ENCODE measurements at places on chromosomes 4 and X.

DNA sequence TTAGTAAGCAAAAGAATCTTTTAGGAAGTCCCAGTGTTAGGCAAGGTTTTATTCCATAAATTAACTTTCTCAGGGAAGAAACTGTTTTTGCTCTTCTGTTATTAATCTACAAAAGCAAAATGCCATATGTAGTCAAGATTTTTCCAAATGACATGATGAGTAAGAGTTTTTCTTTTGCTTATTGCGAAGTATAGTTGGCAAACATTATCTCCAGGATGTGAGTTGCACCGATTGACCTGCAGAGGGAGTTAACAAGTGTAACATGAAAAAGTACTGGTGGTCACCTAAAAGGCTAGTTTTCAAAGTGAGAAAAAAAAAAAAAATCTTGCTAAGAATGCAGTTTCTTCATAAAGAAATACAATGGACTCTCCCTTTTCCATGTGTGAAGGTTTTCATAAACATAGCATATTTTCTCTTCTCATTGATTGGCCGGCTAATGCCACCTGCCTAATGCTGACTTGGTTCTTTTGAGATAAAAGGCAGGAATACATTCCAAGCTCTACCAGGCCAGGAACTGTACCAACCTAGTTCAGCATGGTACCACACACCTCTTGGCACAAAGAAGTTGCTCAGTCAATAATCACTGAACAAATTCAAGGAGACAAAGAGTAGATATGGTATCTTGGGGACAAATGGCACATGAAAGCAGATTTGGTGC lies 100.2 kb downstream of the LNX1 start:
- peak; percentile 46 for DNase-seq

DNA sequence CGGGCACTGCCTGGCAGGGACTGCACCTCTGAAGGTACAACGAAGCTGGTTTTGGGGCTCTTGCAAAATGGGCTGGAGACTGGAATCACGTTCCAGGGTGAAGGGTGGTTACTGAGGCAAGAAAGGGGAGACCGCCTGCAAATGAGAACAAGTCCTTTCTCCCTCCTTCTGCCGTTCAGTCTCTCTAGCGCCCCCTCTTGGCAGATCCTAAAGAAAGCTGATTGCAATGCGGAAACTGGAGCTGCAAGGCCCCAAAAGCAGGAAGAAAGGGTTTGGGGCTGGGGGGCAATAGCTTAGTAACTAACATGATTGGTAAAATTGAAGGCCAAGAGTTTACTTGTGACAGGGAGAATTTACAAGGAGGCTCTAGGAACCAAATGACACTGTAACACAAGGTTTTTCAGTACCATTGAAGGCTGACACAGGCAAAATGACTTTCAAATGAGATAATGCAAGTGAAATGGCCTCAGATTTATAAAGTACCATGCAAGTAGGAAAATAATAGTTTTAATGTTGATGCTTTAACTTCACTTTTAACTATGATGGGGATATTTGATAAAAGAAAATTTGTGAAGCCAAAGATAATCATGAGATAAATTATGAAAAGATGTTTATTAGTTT lies 222.7 kb upstream of the HAND2 start:
- DNase-seq = no peak

GRCh38 chr4:41466249-41466648 lies 71.7 kb upstream of the LIMCH1 start:
- no peak for DNase-seq

DNA sequence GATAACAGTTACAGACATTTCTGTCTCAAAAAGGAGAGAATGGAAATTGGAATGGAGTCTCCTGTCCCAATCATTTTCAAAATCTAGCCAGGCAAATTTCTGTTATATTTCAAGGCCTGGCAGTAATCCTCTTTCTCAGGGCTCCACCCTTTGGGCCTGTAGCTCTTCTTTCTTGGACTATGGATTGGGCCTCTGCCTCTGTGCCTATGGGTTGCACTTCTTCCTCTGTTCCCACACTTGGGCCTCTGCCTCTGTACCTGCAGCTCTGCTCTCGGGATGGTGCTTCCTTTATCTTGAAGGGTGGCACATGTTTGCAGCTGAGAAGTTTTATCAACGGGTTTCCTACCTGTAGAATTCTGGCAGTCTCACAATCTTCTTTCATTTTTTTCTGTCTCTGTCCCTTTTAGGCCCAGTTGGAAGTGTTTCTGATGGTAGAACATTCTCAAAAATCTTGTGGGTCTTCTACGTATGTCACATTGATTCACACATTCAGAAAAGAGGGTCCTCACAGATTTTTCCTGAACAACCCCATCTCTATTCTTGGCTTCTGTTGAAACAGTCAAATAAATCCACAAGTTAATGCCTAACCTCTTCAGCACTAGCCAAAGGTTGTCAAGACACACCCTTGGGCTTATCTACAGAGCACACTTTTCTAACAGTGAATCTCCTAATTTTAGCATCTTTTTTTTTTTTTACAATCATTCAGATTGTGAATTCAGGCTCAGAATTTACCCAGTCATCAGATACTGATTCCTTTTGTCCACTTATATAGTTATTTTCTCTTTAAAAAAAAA lies 719.0 kb downstream of the RPA4 start:
- DNase-seq = no peak

DNA sequence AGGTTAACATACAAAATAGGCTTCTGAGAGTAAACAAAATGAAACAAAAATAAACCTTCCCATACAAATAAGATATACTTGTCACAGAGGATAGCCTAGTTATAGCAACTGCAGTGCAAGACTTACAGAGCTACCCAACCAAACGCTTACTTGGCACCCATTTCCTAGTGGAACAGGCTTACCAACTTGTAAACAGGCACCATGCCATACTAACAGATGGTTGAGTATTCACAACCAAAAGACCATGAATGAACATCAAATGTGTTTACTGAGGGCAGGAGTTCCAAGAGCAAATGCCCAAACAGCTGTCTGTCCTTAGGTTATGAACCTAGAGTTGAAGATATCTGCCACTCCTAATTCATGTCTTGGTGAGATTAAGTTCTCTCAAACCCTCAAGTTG lies 2629.2 kb downstream of the PCDH7 start:
- no peak for DNase-seq

- no peak for DNase-seq
Observed at GRCh38 chr4:140180577-140180976, 26.6 kb upstream of the MAML3 start.

- DNase-seq = no peak
Observed at GRCh38 chr4:137156807-137157206, 375.5 kb downstream of the PCDH18 start.

DNA sequence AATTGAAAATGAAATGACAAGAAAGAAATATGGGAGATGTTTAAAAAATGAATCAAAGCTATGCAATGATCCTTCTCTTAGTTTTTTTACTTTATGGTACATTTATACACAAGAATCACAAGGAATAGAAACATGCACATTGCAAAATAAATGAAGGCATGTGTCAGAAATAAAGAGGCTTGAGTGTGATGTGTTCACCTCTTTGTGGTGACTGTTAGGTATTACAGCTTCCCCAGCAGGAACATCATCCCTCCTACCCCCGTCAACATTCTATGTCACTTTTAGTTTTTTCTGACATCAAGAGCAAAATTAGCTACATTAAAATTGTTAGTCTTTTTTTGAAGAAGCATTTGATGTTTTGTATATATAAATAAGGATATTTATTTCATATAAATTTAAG lies 214.8 kb downstream of the SLC4A4 start:
- DNase-seq = no peak

DNA sequence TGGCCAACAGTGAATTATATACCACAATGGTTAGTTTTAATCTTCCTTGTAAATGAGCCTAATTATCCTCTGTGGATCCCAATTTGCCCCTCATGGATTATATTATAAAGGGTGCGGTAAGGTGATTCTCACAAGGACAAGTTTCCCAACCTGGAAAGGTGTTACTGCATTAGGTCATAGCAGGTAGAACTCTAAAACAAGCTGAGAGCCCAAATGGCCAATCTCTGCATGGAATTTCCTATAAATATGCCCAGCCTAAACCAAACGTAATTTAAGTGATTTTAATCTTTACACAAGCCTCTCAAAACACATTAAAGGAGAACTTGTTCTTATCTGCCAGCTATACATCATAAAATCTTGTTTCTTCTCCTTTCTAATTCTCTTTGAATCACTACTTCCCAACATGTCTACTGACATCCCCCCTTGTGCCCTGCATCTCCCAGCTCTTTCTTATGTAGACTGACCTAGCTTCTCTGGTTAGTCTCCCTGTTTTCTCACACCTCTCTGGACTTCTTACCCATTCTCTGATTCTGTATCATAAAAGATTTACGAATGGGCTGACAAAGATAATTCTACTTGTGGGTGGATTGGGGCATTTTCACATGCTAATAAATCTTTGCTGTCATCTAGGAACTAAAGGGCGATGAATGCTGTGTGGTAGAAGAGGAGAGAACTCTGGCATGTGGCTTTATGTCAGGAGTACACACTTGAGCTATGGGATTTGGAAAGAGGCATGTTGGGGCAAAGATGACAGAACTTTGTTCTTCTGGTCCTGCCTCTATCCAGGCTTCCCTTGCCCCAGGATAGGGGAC lies 94.3 kb upstream of the PGRMC2 start:
- no peak for DNase-seq

- DNase-seq = no peak
Observed at GRCh38 chrX:13750204-13750603, 15.7 kb downstream of the OFD1 start.

DNA sequence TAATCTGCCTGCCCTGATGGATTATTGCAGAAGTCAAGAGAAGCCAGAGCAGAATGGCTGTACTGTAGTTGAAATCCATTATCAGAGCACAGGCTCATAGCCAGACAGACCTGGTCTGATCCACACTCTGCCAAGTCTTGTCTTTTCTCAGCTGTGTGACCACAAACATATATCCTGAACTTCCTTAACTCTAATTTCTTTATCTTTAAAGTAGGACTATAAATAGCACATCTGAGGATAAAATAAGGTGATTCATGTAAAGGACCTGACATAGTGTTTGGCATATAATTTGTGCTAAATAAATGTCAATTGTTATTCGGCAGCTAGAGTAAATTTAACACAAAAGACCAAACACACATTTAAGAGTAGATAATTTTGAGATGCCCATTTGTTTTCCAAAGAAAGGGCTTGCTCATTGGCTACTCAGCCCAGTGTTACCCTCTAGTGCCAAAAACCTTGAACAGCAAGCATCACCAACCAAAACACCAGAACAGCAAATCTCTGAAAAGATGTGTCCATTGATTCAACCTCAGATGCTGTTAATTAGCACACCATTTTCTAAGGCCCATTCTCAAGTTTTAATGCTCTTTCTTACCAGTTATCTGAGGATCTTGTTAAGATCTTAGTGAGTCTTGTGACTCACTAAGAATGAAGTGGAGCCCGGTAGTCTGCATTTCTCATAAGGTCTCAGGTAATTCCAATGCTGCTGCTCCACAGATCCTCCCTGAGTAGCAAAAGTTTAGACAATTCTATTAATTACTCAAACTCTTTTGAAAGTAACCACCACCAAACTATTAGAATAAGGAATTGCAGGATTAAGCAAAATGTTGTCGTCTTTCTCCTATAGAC lies 108.8 kb downstream of the HHIP start:
- DNase-seq = no peak

GRCh38 chrX:155673338-155673737 lies 60.6 kb upstream of the TMLHE start:
- DNase-seq = peak; percentile 17

DNA sequence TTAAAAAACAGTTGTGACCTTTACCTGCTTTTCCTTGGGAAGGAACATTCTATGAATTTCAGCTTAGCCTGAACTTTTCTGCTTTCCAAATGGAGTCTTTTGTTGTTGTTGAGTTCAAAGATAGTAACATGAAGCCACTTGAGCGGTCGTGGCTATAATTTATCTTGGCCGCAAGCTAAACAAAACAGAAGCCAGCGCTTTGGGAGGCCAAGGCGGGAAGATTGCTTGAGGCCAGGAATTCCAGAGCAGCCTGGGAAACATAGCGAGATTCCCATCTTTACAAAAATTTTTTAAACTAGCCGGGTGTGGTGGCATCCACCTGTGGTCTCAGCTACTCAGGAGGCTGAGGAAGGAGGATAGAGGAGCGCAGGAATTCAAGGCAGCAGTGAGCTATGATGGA lies 29.9 kb downstream of the TKTL1 start:
- DNase-seq = no peak

DNA sequence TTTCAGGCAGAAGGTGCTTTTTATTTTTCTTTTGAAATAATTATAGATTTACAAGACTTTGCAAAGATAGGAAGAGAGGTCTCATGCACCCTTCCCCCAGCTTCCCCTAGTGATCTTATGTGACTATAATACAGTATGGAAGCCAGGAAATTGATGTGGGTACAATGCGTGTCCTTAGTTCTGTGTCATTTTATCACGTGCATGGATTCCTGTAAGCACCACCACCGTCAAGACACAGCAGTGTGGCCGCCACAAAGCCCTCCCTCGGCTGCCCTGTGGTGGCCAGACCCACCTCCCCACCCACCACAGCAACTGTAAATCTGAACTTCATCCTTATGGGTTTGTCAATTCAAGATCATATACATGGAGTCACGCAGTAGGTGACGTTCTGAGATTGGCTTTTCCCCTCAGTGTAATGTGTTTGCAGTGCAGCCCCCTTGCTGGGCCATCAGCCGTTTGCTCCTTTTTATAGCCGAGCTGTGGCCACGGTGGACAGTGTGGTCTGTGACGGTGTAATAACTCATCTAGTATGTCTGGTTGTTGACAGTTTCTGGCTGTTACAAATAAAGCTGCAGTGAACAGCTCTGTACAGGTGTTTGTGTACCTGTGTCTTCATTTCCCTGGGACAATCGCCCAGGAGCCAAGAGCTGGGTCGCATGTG lies 10.9 kb upstream of the HTRA3 start:
- DNase-seq = no peak

DNA sequence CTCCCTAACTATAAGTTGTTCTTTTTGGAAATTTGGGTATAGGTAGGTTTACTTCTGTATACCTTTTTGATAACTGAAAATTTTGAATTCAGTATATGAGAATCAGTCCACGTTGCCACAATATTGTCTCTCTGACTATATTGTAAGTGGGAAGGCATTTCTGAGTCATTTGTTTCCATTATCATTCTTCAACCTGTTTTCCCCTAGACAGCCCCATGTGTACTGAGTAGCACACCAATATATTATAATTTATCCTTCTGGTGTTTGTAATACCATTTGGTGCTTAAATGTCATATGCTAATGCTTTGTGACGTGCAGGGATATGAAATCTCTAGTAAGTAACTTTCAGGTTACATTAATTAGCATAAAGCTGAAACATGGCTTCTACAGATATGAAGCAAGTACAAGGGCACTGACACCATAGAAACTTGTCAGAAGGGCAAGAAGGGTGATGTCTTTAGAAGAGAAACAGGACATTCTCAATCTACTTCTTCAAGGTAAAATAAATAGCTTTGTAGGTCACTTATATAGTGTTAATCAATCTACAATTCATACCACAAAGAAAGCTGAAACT lies 27.7 kb downstream of the PAK3 start:
- no peak for DNase-seq

DNA sequence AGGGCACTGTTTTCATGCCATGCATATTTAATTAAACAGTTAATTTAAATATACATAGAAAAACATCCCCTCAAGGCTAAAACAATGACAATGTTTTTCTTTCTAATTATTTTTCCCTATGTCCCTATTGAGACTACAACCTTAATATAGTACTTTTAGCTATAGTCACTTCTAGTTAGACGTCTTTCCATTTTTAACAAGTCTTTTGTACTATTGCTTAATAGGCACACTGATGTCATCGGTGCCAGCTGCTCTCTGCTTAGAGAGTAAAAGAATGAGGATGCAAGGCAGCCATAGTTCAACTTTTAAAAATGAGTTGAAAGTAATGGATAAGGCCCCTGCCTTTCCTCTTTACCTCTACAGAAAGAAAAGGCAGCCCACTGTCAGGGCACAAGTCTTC lies 191.1 kb downstream of the KCTD8 start:
- no peak for DNase-seq

- no peak for DNase-seq
Observed at GRCh38 chrX:42694260-42694815, 83.6 kb downstream of the PPP1R2C start.

Measured in right hindlimb (tissue), 1 donor.